ENCODE measurements at places on chromosomes 13 and 19.
A peak's percentile ranks its signal among the peaks of the same experiment; 100 is the strongest.

DNA sequence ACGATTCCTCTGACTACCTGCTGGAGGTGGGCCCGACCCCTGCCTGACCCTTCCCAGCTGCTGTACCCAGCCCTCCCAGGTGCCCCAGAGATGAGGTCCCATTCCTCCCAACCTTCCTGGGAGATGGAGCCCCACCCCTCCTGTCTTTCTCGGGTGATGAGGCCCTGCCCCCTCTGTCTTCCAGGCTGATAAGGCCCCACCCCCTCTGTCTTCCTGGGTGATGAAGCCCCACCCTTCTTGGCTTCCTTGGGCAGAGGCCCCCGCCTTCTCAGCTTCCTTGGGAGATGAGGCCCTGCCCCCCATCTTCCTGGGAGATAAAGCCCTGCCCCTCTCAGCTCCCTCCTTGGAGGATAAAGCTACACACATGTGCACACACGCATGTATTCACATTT is 47.9 kb downstream of the CERS4 start:
- no peak for DNase-seq

GRCh38 chr19:2993579-2993978 is 16.2 kb downstream of the TLE6 start:
- no peak for DNase-seq

DNA sequence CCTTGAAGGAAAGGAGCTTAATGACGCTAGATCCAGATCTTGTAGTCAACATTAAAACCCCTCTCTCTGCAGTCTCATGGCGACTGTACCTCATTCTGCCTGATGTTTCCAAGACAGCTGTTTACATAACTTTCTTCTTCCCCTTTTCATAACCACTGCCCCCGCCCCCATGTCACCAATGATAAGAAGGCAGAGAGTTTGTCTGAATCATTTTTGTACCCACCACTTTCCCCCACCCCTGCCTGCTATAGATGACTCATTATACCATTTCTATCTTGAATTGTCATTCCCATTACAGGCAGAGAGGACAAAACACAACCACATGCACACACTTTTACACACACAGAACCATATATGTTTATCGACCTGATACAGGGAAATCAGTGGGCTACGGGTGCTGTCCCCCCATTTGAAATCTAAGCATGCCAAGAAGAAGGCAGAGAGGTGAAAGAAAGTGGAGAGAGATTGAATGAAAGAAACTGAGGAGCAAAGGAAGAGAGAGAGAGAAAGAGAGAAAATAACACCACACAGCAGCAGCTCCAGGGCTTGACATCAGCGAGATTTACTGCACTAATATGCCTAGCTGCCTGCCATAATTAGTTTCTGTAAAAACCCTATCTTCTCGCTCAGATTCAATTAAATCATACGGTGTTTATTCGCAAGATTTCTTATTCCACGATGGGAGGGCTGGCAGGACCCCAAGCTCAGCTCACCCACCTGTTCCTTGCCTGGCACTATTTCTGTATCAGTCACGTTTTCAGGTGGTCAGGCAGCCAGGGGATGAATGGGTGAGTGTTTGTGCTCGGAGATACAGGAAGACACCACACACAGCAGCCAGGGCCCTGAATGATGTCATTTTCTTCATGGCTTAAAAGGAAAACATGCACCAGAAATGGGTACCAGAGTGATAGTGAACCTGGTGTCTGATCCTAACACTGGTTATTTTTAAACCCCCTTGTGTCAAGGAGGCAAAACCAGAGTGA is 114.3 kb upstream of the SERP2 start:
- peak; percentile 50 for DNase-seq

GRCh38 chr19:56253737-56254136 is 18.8 kb upstream of the EDDM13 start:
- DNase-seq, result peak; percentile 15

DNA sequence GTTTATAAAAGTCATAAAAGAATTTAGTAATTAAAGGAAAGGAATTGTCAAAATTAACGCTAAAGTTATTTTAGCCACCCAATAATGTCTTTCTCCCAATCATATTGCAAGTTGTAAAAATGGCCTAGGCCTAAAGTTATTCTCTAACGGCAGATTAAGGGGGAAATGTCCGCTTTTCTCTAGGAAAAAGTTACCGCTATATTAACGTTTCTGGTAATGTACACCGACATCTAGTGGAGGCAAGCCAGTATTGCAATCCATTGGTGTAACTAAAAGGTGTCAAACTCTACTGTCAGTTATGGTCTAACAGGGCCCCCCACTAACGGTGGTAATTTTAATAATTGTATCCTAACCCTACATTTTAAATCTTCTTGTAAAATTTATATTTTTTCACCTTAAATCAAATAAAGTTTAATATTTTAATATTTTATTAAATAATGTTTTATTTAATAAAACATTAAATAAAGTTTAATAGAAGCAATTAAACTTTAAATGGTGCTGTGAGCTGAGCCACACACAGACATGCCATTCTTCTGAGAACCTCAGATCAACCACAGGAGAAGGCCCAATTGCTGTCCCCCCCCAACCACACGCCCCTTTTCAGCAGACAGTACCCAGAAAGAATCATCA is 35.9 kb upstream of the ZSCAN5A start:
- DNase-seq, result peak; percentile 74

GRCh38 chr19:41928221-41928683 is at the start of gene ERFL:
Gene ERFL (minus strand): TSS chr19:41928449. CDS start chr19:41912919, 15,530 bp downstream.
- DNase-seq, result no peak

- peak; percentile 16 for DNase-seq
Observed at GRCh38 chr13:93227280-93227877, 772 bp downstream of the GPC6 start.

- DNase-seq, result peak; percentile 69
Observed at GRCh38 chr19:10230861-10231611, at the start of gene S1PR2. Gene S1PR2 (minus strand): TSS chr19:10231331. CDS start chr19:10224905, 6,426 bp downstream.

GRCh38 chr13:92272177-92272576 is 873.8 kb downstream of the GPC5 start:
- DNase-seq, result no peak

- DNase-seq, result no peak
Observed at GRCh38 chr13:100436099-100436498, 152.5 kb downstream of the GGACT start.
